ENCODE measurements at places on chromosomes 12 and 14.
A peak's percentile ranks its signal among the peaks of the same experiment; 100 is the strongest.

DNA sequence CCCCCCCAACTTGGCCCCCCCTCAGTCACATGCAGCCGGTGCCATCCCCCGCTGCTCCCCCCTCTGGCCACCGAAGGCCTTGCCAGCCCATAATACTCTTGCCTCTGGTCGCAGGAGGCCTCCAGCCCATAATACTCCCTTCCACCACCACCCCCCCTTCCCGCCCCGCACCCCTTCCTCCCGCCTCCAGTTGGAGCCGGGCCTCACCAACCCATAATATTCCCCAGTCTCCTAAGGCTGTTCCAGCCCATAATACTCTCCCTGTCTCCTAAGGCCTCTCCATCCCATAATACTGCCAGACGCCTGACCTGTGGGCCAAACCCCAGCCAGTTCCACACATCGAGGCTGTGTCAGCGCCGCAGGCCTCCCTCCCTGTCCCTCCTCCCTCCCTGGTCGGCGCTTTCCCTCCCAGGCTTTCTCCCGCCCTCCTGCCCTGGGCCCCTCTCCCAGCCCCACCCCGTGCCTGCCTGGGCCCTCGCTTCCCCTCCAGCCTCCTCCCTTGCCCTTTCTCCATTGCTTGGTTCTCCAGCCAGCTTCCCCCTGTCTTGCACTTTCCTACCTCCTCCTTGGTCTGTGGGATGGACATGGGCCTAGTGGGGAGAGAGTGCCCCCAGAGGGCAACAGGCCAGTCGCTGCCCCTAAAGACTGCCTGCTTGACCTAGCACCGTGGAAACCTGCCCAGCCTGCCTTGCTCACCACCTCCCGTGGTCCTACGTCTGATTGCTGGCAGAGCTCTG, 6.8 kb upstream of the CHD4 start:
- peak; percentile 78 for DNase-seq

- DNase-seq, result no peak
Measured at GRCh38 chr14:99944241-99944651, 121.0 kb upstream of the EVL start.

- no peak for DNase-seq
Measured at GRCh38 chr12:90327793-90328743, 619.4 kb upstream of the ATP2B1 start.

DNA sequence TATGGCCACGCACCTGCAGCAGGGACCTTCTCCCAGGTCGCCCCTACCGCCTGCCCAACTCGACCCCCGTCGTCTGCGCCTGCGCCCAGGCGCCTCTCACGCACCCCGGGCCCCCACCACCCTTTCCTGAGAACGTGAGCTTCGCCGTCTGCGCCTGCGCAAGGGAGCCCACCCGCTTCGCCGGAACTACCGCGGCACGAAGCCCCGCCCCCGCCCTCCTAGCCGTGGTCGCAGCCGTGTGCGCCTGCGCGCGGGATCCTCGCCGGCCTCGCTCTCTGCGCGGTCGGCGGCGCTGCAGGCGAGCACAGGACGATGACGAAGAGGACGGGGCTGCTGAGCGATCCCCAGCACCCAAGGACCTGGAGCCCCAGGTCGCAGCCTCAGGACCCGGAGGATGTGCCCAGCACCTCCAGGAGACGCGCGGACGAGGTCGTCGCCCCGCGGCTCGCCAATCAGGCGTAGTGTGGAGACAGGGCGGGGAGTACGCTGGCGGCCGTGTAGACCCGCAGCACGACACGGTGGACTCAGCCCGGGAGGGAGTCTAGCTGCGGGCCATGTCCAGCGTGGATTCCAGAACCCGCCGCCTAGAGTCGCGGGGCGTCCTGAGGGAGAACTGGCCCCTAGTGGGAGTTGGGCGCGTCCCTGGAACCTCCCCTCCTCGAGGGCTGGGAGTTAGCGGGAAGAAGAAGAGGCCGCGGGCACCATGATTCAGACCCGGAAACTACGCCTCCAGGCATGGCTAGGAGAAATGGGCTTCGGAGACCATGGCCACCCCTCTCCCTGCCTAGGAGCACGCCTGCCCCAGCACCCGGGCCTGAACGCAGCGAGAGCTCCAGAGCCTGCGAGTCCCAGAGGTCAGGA, 1120.8 kb upstream of the TMEM132C start:
- no peak for DNase-seq

DNA sequence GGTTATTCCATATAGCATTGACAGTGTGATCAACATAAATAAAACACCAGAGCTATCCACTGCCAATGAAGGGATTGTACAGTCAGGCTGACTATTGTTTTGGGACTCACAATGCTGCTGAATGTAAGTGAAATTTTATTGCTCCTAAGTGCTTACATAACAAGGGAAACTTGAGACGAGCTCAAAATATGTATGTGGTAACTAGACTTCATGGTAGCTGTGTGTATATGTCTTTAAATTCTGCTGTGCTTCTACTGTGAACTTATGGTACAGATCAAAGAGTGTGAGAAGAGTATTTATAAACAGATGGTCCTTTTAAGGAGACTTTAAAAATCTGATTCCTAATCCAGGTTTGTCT, 6.9 kb downstream of the FLRT2 start:
- DNase-seq, result no peak

Measured in GM13976 (cell line).